ENCODE measurements at places on chromosomes 7 and 10. TPM values are rescaled to one million over a fixed set of nuclear protein-coding genes. Genes with fewer than 3 reads are reported as not detected.

Gene COX19
- 10.2 TPM for total RNA-seq

Gene NRCAM
- total RNA-seq, result 2.4 TPM

Gene LIPN
- not detected for total RNA-seq

Gene PPP1R17
- not detected for total RNA-seq

Gene MMRN2
- total RNA-seq, result 1.8 TPM

GRCh38 chr10:21364196-21365114 is 161.0 kb downstream of the SKIDA1 start:
- peak; percentile 52 for DNase-seq

GRCh38 chr7:150897502-150898474 is 45.5 kb downstream of the AOC1 start:
- no peak for DNase-seq

- no peak for DNase-seq
Observed at GRCh38 chr10:86956848-86957448, 467 bp downstream of the MMRN2 start.

GRCh38 chr7:157017603-157018327 is 7.3 kb upstream of the MNX1 start:
- no peak for DNase-seq

DNA sequence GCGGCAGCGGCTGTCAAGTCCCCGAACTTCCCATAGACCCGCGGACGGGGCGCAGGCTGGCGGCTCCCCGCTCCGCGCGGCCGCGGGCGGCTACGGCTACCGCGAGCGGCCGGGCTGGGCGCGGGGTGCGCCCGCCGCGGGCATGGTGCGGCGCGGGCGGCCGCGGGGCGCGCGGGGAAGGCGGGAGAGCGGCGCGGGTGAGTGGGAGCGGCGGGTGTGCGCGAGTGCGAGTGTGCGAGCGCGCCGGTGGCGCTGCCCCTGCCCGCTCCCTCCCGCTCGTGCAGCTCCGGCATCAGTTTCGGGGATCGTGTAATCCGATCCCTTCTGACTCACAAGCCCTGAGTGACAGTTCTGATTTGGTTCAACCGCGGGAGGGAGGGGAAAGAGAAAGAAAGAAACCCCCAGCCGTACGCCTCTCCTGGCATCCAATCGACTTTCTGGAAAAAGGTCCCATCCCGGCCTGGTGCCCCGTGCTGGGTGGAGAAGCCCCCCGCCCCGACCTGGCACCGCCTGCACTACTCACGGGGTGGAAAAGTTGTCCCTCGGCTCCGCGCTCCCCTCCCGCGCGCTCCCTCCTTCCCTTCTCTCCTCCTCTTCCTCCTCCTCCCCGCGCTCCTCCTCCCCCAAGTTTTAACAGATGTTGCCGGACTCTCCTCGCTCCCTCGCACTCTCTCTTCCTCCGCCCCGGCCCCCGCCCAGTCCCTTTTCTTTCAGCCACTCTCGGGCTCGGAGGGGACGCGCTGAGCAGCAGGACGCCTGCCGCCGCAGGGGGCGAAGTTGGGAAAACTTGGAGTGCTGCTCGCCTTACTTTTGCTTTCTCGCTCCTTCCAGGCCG is at the start of gene GLI3:
GLI3 (minus strand) TSS at position 234 of the 835 bp plus-strand sequence. CDS start 13,956 bp downstream, outside the sequence.
- DNase-seq, result peak; percentile 98

- no peak for DNase-seq
Observed at GRCh38 chr10:89846281-89846630, 144.9 kb downstream of the KIF20B start.

DNA sequence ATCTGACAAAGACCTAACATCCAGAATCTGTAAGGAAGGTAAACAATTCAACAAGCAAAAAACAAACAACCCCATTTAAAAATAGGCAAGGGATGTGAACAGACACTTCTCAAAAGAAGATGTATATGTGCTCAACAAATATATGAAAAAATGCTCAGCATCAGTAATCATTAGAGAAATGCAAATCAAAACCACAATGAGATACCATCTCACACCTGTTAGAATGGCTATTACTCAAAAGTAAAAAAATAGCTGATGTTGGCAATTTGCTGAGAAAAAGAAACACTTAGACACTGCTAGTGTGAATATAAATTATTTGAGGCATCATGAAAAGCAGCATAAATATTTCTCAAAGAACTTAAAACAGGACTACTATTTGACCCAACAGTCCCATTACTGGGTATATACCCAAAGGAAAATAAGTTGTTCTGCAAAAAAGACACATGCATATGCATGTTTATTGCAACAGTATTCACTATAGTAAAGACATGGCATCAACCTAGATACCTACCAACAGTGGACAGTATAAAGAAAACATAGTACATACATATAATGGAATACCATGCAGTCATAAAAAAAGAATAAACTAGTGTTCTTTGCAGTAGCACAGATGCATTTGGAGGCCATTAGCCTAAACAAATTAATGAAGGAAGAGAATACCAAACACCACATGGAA is 980.1 kb downstream of the KCNMA1 start:
- no peak for DNase-seq

GRCh38 chr7:151704960-151705635 is 171.8 kb downstream of the PRKAG2 start:
- DNase-seq, result no peak

DNA sequence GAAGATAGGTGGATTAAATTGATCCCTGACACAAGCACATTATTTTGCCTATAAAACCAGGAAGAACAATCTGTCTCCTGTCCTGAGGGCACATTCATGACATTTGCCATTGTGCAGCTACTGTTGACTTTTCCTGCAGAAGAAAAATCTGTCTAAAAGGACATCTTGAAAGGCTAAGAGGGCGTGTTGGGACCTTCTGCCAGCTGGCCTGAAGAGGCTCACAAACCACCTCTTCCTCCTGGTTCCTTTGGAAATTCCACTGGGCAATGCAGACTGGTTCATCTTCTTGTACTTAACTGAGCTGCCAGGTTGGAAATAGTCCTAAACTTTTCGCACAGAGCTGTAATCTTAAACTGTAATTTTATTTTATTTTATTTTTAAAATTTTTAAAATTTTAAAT is 35.7 kb upstream of the PIP start:
- no peak for DNase-seq

GRCh38 chr10:47181052-47181849 is 118.7 kb upstream of the GDF10 start:
- DNase-seq, result no peak

- no peak for DNase-seq
Observed at GRCh38 chr10:2897619-2898508, 169.5 kb upstream of the PFKP start.

DNA sequence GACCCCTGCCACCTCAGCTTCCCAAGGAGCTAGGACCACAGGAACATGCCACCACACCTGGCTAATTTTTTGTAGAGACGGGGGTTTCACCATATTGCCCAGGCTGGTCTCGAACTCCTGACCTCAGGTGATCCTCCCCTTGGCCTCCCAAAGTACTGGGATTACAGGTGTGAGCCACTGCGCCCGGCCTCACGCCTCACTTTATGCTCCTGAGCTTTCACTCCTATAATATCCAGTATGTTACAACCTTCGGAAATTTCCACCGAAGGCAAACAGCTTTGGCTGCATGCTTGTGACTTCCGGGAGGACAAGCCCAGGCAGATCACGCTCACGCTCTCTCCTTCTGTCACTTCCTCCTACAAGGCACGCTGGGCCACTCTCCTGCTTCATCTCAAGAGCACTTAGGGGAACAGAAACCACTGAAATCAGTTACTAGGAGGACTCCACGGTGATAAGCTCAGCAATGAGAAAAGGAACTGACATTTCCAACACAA is 4.4 kb upstream of the MAD1L1 start:
- no peak for DNase-seq

DNA sequence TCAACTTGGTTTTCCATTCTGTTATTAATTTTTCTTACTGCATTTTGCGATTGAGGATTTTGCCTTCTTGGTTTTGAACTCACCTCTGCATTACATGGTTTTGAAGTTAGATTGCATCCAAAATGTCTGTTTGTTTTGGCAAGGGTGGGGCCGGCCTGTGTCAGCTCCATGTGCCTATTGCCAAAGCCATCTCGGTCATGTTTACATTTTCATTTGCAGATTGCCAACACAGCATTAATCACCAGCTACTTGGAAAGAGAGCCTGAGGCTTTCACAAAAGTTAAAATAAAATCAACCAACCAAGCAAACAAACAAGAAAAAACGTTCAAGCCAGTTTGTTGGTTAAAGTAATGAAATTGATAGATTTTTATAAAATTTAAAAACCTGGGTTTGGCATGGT is 695.8 kb downstream of the TYW1 start:
- peak; percentile 82 for DNase-seq

DNA sequence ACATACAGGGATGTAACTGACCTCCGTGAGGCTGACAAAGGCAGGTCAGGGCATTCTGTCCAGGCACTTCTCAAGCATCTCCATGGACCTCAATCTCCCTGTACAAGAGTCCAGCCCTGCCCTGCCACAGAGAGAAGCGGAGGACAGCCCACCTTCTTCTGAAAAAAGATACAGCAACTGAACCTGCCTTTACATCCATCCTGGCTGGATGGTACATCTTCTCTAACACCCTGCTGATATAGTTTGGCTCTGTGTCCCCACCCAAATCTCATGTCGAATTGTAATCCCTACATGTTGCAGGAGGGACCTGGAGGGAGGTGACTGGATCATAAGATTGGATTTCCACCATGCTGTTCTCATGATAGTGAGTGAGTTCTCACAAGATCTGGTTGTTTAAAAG is 40.5 kb upstream of the KCNMA1 start:
- no peak for DNase-seq

DNA sequence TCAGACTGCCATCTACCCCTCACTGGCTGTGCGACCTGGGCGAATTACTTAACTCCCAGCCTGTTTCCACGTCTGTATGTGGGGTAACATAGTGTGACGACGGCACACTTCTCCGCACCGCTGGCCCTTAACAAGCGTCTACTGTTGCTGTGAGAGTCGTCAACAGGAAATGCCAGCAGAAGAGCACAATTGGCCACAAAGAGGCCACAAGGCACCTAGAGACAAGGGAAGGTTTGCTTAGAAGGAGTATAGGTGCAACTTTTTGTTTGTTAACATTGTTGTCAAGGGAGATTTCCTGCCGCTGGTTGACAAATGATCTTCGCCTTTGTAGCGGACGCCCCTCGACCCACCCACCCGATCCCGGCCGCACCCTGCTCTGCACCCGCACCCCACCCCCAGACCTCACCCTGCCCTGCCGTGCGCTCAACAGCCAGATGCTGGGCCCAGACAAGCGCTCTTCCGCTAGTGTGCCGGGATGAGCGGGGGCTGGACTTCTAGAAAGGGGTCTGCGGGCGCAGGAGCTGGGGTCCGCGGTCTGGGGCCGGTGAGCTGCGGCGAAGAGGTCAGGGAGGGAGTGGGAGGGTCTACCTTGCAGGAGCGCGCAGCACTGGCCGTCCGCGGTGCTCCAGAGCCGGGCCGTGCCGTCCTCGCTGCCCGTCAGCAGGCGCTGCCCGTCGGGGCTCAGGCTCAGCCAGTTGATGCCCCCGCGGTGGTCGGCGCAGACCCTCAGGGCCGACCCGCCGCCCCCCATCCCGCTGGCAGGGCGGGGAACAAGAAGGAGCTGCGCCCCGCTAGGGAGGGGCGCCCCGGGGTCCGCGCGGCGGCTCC is 785 bp downstream of the WDR86 start:
- DNase-seq, result no peak

GRCh38 chr7:42730586-42730985 is 181.3 kb downstream of the C7orf25 start:
- DNase-seq, result no peak

DNA sequence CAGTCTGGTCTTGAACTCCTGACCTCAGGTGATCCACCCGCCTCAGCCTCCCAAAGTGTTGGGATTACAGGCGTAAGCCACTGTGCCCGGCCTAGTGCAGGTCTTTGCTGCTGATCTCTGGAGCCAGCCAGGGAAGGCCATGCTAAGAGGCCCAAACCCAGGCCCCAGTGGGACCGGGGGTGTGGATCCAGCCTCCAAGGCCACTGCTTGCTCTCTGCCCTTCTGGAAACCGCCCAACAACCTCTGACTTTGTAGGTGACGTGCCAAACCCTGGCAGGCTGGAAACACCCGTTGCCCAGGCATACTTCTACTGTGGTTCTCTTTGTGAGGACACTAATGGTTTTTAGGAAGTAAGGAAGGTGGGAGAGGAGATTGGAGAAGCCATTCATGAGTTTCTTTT is 83.5 kb upstream of the GNA12 start:
- DNase-seq, result no peak

DNA sequence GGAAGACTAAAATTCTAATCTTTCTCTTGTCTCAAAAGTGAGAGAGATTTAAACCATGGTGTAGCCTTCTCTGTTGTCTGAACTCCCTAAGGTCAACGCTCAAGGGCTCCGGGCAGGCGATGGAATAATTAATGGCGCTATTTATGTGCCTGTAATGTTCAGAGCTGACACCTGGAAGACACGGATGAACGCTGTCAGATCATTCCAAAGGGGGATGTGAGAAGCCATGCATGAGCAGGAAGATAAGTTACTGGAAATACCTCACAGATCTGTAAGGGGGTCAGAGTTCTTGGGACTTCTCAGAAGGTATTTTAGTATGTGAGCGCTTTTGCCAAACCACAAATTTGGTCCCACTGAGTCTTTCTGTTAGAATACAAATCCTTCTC is 73.3 kb upstream of the MTPN start:
- DNase-seq, result no peak

DNA sequence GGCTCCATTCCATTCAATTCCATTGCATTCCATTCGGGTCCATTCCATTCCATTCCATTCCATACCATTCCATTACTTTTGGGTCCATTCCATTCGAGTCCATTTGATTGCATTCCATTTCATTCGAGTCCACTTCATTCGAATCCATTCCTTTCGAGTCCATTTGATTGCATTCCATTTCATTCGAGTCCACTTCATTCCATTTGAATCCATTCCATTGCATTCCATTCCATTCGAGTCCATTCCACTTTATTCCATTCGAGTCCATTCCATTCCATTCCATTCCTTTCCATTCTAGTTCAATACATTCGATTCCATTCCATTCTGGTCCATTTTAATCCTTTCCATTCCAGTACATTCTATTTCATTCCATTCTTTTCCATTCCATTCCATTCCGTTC is 334.0 kb downstream of the ZNF33B start:
- DNase-seq, result no peak

- DNase-seq, result no peak
Observed at GRCh38 chr7:95716357-95717122, 55.8 kb upstream of the DYNC1I1 start.

GRCh38 chr10:71974489-71975021 is 10.4 kb downstream of the CHST3 start:
- peak; percentile 34 for DNase-seq

All from H4 (cell line).